Urinary bladder (tissue), 4 donors: ENCODE measurements at places on chromosomes 3 and 15. TPM values are rescaled to one million over a fixed set of nuclear protein-coding genes. Genes with fewer than 3 reads are reported as not detected.

The SLC24A5 gene
- not detected for polyA plus RNA-seq

- no peak for DNase-seq
Observed at GRCh38 chr3:38133557-38134405, 3.1 kb downstream of the ACAA1 start.

- no peak for DNase-seq
Observed at GRCh38 chr3:98971169-98971681, 69.7 kb upstream of the DCBLD2 start.

GRCh38 chr15:93048759-93049161 lies 40.3 kb downstream of the RGMA start:
- no peak for DNase-seq

- no peak for DNase-seq
Observed at GRCh38 chr3:7764115-7764514, 737.5 kb upstream of the LMCD1 start.
